ENCODE measurements at places on chromosomes 12 and 14.

DNA sequence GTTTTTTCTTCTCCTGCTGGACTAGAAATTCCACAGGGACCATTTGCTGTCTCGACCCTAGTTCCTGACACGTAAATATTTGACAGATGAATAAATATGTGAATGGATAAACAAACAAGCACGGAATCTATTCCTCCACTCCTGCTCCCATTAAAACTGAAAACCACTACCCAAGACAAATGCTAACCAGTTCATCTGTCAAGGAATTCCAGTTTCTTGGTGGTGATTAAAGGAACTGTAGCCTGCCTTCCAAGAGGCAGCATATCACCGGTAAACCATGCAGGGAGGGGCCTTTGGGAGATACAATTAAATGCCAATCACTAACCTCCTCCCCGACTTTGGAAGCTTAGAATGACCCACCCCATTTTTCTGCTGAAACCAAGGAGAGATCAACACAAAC is 95.4 kb downstream of the TTC7B start:
- DNase-seq: no peak

DNA sequence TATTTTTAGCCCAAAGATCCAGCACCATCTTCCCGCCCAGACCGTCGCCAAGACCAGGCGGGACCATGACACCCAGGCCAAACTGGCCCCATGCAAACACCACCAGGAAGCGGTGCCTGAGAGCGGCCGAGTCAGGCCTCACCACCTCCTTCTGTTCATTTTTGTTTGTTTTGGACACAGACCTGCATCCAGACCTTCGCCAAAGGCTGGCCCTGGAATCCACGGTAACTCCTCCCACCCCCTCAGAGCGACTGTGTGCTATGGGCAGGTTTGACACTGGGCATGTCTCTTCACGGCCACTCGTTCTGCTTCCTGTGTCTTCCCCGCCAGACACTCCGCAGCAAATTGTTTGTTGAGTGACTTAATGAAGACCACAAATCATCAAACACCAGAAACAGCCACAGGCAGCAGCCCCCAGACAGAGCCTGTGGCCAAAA is 47.1 kb downstream of the NCOR2 start:
- no peak for DNase-seq

- no peak for DNase-seq
Observed at GRCh38 chr12:28925719-28926376, 223.2 kb upstream of the FAR2 start.

DNA sequence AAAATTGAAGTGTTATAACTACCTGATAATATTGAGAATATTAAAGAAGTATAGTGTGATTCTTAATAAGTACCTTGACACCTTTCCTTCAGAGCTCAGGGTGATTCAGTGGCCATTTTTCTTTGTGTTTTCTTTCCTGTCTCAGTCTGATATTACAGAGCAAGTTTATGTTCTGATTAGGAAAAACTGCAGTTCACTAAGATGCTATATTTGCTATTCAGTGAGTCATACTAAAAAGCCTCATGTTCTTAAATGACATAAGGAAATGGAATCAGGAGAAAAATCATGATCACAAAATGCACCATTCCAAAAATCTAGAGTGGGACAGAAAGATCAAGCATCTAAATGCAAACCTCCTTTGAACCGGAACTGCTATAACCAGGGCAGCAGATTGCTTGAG is 390.6 kb upstream of the ATP2B1 start:
- no peak for DNase-seq

DNA sequence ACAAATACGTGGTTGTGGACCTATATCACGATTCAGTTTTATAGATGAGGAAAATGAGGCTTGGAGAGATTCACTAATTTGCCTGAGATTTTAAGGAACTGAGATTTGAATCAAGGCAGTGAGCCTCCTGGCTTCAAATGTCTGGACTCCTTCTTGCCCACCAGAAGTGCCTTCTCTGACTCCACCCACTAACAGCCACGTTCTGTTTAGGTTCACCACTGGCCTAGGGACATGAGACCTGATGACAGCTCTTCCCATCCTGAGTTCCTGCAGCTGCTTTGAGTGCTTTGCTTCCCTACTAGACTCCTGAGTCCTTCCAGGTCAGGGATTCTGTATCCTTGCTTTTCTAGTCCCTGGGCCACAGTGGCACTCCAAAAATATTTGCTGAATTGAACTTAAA is 57.1 kb downstream of the PLBD1 start:
- DNase-seq: no peak

DNA sequence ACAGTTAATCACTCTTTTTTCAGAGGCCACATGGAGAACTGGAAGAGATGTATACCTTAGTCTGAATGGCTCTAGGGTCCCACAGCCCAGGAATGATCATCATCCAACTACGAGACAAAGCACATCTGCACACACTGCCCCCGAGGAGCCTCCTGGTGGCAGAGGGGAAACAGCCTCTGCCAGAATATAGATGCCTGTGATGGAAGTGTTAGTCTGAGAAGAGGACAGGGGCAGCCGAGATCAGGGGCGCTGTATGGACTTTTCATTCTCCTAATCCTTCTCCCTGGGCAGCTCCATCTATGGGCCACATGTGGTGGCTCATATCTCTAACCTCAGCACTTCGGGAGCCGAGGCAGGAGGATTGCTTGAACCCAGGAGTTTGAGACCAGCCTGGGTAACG is 82.8 kb upstream of the CAPRIN2 start:
- DNase-seq: no peak

DNA sequence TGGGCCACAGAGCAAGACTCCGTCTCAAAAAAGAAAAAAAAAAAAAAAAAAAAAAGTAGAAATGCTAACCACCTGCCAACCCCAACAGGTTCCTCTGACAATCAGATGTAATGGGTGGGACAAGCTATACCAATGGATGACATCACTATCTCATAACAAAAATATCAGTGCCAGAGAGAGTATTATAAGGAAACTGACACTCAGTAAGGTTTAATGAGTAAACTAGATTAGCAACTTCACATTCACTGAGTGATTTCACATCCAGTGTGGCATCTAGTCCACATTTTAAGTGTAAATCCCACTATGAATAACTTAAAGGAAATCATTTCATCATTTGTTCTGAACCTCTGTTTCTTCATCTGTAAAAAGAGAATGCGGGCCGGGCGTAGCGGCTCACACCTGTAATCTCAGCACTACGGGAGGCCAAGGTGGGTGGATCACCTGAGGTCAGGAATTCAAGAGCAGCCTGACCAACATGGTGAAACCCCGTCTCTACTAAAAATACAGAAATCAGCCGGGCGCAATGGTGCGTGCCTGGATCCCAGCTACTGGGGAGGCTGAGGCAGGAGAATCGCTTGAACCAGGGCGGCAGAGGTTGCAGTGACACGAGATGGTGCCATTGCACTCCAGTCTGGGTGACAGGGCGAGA is 1.8 kb downstream of the SART3 start:
- DNase-seq: no peak

DNA sequence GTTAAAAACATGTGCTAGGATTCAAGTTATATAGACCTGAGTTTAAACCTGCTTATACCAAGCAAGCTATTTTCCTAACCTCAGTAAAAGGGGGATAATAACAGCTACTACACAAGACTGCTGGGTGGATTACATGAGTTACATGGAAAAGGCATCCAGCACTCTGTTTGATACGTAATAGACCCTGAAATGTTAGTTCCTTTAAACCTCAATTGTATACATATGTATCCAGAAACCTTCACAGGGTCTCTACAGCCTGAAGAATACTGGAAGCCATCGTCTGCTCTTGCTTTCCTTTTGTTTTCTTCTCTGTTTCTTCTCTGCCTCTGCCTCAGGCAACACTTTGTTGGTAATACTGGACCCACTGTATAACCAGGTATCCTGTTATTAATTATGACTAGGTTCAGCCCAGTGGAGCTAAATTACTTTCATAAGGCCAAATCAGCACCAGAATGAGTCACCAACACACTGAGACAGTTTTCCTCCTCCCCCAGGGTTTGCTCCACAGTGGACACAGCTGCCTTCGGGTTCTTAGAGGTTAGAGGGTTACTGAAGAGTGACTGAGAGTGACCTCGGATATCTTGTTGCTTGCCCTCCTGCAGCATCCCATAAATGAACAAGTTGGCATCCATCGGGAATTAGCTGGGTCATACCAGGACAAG is 127.1 kb downstream of the CAPZA3 start:
- DNase-seq: no peak

DNA sequence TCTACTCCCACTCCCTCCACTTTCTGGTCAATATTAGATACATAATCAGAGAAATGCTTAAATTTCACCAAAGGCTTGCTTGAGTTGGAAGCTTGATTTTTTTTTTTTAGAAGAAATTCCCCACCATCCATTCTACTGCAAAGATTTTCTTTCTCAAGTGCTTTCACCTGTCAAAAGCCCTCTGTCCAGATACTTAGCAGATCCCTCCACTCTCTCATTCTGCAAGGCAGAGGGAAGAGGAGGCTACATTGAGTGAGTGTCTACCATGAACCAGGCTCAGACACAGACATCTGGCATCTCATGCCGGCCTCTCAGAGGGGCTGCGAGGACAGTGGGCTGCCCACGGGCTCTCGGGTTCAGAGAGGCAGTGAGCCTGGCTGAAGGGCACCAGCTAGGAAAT is 127.6 kb upstream of the GSC start:
- no peak for DNase-seq

- no peak for DNase-seq
Observed at GRCh38 chr12:5588591-5588990, 156.7 kb downstream of the NTF3 start.

GRCh38 chr14:49621114-49621881 is 699 bp downstream of the MGAT2 start:
- peak; percentile 70 for DNase-seq

DNA sequence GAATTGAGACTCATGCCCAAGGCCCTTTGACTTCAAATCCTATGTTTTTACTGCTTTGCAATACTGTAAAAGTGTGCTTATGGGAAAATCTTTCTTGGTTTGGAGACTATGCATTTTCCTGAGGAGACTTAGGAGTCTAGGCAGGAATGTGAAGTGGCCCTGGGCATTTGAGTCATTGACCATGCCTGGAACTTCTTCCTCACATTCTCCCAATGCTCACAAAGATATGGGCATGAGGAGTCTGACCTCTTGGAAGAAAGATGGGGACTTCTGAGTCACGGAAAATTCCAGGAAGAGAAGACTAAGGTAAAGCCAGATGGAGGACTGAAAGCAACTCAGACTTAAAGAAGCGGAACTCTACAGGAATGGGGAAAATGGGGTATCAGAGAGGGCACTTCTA is 38.2 kb upstream of the ZNF641 start:
- no peak for DNase-seq

DNA sequence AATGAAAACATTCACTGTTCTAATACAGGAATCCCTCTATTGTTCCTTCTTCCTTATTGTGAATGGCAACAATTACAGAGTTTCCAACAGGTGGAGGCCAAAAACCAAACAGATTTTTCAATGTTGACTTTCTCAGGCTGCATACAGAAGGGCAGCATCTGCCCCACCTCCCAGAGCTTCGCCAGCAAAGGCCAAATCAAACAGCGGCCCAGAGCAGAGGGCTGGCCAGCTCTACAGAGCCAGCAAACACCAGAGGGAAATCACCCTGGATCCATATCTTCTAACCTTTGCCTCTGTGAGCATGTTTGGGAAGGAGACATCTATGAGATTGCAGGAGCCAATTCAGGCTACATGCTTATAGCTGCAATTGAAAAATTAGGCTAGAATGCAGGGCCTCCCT is 4.4 kb upstream of the CRACR2A start:
- no peak for DNase-seq

DNA sequence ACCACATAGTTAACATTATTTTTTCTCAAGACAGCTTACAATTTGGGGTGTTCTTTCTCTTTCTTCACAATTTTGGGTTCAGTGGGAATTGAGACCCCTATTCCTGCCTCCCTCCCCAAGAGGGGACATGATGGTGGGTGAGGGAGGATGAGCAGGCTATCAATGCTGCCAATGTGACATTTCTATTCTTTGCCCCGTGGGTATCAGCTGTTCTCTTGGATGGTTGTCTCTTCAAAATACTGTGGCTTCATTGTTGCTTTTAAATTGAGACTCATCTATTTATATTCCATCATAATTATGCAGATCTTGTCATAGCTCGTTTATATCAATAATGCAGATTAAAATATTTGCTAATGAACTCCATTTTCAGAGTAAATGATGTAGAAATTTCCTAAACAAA is 56.5 kb upstream of the ANO4 start:
- DNase-seq: no peak

GRCh38 chr12:98002887-98003493 is 512.4 kb upstream of the TMPO start:
- DNase-seq: peak; percentile 11

DNA sequence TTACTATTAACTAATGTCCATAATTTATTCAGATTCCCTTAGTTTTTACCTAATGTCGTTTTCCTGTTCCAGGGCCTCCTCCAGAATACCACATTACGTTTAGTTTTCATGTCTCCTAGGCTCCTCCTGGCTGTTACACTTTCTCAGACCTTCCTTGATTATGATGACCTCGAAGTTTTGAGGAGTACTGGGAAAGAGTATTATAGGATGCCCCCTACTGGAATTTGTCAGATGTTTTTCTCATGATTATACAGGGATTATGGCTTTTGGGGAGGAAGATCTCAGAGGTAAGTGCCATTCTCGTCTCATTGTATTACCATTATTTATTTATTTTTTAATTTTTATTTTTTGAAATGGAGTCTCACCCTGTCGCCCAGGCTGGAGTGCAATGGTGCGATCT is 17.7 kb upstream of the C1S start:
- no peak for DNase-seq

DNA sequence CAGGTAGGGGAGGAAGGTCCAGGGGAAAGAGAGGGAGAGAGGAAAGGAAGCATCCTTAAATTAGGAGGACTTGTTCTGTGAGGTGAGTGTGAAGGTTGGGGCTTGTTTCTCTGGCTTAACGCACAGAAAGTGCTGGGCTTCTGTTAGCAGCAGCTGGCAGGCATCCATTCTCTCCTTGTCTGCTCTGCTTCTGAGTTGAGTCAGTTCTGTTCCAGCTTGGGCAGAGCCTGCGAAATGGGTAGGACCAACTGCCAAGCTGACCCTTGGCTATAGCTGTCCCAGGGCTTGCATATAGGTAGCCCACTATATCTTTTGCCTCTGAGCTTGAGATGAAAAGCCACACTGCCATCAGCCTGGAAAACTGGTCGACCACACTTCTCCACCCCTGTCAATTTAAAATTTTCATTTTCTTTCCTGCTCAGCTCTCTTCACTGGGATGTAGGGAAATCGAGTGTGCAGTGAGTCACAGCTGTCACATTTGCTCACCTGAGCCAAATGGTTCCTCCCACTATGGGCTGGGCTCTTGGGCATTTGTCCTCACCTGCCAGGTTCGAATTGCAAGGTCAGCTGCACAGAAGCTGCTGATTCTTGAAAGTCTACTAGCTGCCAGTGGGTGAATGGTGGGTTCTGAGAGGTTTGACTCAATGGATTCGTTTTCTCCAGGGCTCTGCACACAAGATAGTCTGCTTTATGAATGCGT is 256.4 kb upstream of the PWP1 start:
- no peak for DNase-seq

DNA sequence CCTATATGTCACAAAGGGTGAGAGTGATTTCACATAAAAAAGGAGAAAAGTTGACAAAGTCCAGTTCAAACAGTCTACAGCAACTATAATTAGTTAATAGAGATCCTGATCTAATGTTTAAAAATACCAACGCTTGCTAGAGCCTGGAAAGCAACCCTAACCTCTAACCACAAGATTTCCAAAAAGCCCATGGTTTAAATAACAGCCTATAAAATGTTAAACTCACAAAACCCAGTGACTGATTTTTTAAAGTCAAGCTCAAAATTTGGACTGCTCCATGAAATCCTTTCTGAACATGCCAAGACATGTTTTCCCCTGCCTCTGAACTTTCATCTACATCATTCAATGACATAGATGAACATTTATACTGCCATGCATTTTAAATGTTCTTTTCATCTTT is 81.6 kb downstream of the PLEKHG7 start:
- DNase-seq: no peak

GRCh38 chr12:127293507-127294310 is 973.3 kb upstream of the TMEM132C start:
- DNase-seq: peak; percentile 39

Data from activated naive CD8-positive, alpha-beta T cell treated with anti-CD3 and anti-CD28 coated beads, Interleukin-2, amount 50 U/mL, for 24 hours (primary cell).